Putamen (tissue), 1 donor: ENCODE measurements at places on chromosomes 2 and 18.

- DNase-seq = no peak
Measured at GRCh38 chr2:66445076-66445924, 10.4 kb downstream of the MEIS1 start.

GRCh38 chr2:85324639-85325465 lies 2.9 kb downstream of the TGOLN2 start:
- DNase-seq = no peak

DNA sequence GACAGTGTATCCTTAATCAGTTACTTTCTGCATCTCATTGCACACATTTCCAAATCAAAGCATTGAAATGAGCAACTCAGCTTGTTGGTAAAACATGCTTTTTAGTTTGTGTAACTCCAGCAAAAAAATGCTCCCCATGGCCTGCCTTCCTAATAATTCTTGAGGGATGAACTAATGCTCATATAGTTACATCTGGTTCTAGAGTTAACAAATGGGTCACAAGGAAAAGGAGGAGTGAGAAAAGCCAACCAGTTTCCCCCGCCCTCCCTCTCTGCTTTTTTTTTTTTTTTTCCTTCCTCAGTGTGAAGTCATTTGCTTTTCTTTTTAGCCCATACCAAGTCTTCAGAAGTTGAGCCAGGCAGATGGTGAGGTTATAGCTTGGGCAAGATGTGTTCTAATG lies 231.7 kb downstream of the MTX2 start:
- no peak for DNase-seq

DNA sequence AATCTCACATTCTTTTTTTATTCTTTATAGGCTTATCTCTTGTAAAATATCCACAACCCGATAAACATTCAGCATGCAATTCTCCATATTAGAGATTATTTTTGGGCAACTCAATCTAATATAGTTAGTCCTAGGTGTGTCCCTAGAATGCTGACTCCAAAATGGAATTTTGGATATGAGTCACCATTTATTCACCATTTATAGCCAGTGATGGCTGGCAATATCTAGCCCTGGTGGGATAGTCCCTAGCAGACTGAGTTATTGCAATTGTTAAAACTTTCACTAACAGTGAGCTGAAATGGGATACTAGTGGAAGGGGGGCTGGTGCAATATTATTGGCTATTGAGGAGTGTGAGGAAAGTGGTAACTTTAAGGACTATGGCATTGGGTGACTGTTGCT lies 401.6 kb downstream of the SLC4A3 start:
- no peak for DNase-seq

GRCh38 chr2:40281021-40281940 lies 170.6 kb downstream of the SLC8A1 start:
- DNase-seq = no peak

GRCh38 chr18:74546751-74547530 lies 12.6 kb downstream of the CNDP1 start:
- DNase-seq = no peak

DNA sequence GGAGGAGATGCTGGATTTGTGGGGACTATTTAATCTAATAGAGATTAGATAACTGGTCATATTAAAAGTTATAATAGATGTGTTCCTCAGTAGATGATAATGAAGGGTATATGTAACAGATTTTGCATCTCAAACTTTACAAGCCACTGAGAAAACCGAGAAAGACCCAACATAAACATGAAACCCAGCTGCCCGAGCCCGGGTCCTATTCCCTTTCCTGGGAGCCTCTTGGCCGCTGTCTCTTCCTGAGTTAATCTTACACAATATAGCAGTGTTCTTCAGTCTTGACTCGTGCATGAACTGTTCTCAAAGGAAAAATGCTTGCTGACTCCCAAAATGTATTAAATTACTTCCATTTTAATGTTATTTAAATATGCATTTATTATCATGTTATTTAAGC lies 94.5 kb downstream of the COPS8 start:
- no peak for DNase-seq

DNA sequence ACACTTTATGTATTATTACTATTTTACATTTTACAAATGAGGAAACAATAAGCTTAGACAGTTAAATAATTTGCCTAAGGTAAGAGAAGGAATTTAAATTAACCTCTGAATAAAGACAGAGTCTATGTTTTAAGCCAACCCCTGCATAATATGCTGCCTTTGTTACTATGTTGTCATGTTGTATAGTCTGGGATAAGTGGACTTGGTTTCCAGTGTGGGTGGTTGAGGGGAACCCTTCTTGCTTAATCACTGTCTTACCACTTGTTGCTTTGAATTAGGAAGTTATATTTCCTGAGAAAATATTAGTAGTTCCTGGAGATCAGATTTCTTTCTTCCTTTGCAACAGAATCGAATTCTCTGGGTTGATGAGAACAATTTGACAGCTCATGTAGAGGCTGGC lies 52.6 kb downstream of the AGPS start:
- no peak for DNase-seq
